Stimulated activated effector memory CD8-positive, alpha-beta T cell treated with anti-CD3 and anti-CD28 coated beads, Interleukin-12 subunit alpha, Interleukin-12 subunit beta, amount 100 ng/mL, for 72 hours (primary cell): ENCODE measurements at places on chromosomes 6 and 20.

- DNase-seq = no peak
Measured at GRCh38 chr6:11804135-11804534, 25.5 kb upstream of the ADTRP start.

GRCh38 chr6:25002326-25003091, 66.7 kb upstream of the RIPOR2 start:
- no peak for DNase-seq

DNA sequence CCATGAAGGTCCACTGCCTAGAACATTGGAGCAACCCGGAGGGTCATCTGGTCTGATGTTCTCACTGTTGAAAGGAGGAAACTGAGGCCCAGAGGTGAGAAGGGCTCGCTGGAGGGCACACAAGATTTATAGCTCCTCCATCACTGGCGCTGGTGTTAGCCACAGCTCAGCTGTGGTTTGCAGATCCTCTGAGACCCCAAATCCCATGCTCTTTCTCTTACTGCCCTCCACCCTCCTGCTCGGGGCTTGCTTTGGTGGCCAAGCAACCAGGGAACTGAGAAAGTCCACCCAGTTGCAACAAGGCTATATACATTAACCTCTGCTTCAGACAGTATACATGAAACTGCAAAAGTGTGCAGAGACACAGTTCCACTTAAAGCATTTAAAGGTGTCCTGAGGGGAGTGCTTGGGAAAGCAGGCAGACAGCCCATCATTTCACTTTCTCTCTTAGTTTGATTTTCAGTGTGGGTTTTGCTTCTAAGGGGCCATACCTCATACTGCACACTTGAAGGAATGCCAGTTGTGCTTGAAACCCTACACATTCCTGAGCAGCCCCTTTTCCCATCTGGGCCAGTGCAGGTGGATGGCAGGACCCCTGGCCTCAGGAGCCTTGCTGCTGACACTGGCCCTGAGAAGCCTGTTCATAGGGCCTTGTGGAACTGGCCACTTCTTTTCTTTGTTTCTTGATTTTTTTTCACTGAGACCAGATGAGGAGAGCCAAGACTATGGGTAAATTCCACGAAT, 347.6 kb downstream of the CDC5L start:
- no peak for DNase-seq

- DNase-seq = peak; percentile 96
Measured at GRCh38 chr6:31580807-31581433, 1.3 kb downstream of the LTB start.

- DNase-seq = no peak
Measured at GRCh38 chr6:56541030-56541600, 101.6 kb downstream of the DST start.

GRCh38 chr6:149081281-149081680, 236.2 kb upstream of the TAB2 start:
- DNase-seq = no peak

DNA sequence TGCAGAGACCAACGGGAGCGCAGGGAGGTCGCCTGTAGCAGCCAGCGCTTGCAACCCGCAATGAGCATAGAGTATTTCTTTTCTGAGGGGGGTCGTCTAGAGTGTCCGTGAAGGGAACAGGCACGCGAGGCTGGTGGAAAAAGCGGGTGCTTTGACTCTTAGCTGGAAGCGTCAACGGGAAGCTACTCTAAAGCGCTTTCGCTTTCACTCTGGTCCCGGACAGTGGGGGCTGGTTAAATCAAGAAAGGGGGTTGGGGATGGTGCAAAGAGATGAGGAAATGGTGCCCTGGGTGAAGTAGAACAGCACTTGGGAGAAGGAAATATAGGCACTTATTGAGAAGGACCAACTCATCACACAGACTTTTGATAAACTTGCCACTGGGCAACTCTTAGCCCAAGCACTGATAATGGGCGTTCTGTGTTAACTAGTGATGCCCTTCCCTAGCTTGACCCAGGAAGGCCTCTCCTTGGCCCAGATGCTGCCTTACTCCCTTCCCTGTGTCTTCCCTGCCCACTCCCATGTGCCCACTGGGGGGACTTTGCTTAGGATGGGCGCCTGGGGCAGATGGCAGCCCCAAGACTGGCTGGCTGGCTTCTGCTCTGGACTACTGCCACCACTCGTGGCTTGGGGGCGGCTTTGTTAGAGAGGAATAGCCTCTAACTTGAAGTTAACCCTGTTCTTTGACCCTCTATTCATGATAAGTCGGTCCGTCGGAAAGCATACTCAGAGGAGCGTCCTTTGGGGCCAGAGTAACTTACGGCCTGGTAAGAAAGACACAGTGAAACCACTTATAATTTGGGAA, 585 bp downstream of the PSMB9 start:
- DNase-seq = no peak

DNA sequence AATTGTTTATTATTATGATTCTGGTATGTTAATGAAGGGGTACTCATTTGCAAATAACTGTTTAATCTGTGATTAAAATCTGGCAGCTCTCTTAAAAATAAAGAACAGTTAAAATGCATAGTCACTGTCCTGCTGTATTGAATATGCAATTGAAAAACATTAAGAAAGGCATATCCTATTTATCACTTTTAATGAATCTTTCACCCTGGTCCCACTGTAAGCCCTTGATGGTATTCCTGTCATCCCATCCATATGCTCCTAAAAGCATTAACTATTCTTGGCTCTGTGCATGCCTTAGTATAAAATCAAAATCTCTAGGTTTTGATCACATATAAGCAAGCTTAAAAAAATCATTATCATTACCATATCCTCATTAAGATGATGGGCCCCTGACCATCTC, 411.0 kb upstream of the SOX4 start:
- DNase-seq = no peak

DNA sequence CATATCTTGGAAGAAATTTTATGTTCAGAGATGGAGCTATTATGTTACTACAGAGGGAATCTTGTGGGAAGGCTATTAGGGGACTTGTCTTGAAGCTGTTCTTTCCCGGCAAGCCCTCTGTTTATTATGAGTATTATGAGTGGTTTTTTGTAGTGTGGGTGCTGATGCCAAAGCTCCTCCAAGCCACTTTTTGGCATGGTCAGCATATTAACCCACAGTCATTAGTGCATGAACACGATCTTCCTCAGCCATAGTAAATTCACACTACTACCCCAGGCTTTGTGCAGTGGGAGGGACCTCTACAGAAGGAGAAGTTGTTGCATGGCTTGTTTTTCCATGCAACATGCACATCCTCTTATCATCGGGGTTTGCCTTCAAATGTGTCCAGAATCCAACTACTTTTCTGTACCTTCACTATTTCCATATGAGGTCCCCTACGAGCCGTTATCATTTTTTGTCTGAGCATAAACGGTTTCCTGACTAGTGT, 6.5 kb upstream of the BMP6 start:
- no peak for DNase-seq

- DNase-seq = no peak
Measured at GRCh38 chr20:32941155-32941885, 62.9 kb downstream of the SUN5 start.

DNA sequence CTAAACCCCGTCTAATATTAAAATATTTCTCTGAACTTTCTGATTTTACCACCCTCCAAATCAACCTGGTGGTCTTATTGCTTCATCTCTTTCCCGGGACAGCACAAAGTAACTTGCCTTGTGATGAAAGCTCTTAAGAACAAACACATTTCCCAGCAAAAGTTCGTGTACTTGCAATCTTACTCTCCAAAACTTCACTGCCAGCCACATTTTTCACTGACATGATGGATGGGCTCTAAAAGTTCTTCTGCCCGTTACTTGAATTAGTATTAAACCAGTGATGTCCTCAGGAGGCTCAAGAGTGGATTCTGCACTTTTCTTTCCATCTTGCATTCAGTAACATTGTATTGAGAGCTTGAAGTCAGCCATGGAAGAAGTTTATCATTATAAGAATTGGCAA, 731.6 kb upstream of the GJE1 start:
- DNase-seq = no peak

- no peak for DNase-seq
Measured at GRCh38 chr20:39057911-39058310, 95.8 kb downstream of the DHX35 start.

DNA sequence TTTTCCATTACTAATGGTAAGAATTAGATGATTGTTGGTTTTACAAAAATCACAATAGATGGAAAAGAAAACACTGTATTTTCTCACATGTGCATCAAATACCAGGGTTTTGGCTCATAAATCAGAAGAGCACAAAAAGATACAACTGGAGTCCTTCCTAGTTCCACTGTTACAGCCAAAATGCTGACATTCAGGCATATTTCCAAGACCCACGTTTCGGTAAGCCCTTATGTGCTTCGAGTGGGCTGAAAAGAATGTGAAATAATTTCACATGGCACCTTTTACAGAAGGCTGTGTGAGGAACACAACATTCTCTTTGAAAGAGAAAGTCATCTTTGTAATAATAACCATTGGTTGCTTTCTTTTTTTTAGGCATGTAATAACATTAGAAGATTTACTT, 326.7 kb upstream of the FLRT3 start:
- no peak for DNase-seq

- peak; percentile 89 for DNase-seq
Measured at GRCh38 chr6:90397929-90398674, 101.5 kb upstream of the BACH2 start.

DNA sequence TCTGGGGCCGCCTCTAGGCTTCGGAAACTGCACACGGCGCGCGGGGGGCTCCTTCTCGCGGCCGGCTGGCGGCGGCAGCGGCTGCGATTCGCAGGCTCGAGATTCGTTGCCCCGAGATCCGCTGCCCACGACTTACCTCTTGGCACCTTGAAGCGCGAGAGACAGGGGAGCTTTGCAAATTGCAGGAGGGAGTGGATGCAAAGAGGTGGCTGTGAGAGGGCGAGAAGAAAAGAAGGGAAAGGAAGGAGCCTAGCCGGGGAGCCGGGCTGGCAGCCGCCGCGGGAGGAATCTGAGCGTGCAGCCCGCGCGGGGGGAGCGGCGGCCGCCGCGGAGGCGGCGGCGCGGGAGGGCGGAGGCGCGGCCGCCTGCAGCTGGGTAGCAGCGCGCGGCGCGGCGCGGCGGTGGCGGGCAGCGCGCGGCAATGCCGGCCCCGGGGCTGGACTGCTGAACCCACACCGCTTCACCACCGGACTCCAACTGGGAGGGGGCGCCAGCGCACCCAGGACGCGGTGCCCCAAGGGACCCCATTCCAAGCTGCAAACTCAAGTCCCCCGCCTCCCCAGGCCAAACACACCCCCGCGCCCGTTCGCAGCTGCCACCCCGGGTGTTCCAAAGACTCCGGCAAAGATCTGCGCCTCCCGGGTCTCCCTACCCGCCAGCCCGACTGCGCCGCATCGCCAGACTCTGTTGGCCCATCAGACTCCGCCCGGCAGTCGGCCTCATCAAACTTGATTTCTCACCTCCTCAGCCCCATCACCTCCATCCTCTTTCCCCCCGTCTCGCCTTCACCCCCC, 44.2 kb upstream of the SUPT3H start:
- DNase-seq = peak; percentile 42

GRCh38 chr6:138107752-138108592, 753 bp upstream of the PERP start:
- DNase-seq = no peak

DNA sequence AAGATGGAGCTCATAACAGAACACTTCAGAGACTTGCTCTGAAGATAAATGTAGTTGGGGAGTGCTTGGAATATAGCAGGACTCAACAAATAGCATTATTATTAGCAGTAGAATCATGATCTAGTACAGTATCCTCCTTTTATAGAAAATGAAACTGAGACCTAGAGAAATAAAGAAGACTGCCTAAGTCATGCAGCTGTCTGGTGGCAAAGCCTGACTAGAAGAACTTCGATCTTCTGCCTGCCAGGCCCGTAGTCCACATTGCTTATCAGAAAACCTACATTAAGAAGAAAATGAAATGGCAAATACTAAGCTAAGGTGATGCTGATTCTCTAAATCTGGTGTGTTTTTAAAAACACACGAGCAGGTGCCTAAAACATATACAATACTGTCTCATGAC, 46.4 kb upstream of the DST start:
- no peak for DNase-seq

DNA sequence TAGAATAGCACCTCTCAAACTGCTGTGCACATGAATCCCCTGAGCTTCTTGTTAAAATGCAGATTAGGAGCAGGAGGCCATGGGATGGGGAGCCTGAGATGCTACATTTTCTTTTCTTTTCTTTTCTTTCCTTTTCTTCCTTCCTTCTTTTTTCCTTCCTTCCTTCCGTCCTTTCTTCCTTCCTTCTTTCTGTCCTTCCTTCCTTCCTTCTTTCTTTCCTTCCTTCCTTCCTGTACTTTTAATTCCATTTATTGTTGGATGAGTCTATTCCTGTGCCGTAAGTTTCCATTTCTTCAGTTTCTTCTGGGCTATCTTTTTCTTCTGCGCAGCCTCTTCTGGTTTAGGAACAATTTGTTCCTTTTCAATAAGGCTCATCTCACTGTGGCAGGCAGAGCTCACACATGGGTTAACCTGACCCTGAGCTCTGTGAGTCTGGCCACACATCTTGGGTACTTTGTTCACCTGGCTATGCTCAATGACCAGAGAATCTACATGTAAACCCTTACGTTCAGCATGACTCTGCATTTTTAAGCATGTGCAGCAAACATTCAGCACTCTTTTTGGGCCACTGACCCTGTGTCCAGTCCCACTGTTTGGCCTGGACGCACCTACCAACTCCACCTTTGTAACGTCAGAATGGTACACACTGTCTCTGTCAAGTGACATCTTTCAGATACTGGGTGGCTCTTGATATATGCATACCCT, 114.7 kb upstream of the INSM1 start:
- no peak for DNase-seq

- DNase-seq = no peak
Measured at GRCh38 chr20:54284928-54285704, 77.2 kb downstream of the PFDN4 start.

DNA sequence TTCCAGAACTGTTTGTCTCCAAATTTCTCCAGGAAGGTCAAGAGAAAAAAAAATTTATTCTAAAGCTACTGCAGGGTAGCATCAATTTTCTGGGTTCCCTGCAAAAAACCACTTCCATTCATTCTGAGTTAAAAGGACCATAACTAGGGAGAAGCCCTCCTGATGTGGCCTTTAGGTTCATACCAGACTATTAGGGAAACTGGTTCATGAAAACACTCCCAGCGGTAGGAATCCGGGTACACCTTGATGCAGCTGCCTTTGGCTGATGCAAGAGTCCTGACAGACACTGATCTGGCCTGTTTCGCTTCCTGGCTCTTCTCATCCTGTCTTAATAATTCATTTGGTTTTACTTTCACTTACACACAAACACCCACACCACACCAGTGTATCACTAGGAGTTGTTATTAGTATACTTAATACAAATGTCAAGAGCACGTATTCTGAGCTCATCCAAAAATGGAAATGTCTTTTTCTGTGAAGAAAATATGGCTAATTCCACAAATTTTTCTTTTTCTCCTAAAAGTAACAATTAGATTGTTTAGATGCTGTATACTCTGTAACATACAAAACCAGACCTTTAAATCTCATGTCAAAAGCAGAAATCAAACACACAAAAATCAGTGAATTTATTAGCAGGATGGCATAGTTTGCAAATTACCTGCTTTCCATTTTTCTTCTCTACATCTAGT, 38.4 kb upstream of the ARHGAP18 start:
- peak; percentile 79 for DNase-seq
